ENCODE measurements at places on chromosomes 12 and 14.

GRCh38 chr14:22623047-22623446, 21.1 kb downstream of the OR6J1 start:
- DNase-seq: no peak

- peak; percentile 59 for DNase-seq
Observed at GRCh38 chr12:107530701-107531100, 154.9 kb upstream of the PWP1 start.

- DNase-seq: no peak
Observed at GRCh38 chr14:96725232-96725631, 72.0 kb upstream of the VRK1 start.

- DNase-seq: peak; percentile 46
Observed at GRCh38 chr12:47590771-47591360, 115.0 kb downstream of the RPAP3 start.

- DNase-seq: peak; percentile 57
Observed at GRCh38 chr12:124440841-124441381, 126.5 kb downstream of the NCOR2 start.

GRCh38 chr14:103391048-103391447, 5.8 kb downstream of the MARK3 start:
- peak; percentile 61 for DNase-seq

GRCh38 chr12:100265732-100266584, 921 bp downstream of the DEPDC4 start:
- DNase-seq: peak; percentile 23

GRCh38 chr12:22334410-22335100, at the start of gene ST8SIA1:
ST8SIA1 (minus strand) TSS chr12:22334707; CDS start chr12:22334232, 475 bp downstream.
- peak; percentile 63 for DNase-seq

DNA sequence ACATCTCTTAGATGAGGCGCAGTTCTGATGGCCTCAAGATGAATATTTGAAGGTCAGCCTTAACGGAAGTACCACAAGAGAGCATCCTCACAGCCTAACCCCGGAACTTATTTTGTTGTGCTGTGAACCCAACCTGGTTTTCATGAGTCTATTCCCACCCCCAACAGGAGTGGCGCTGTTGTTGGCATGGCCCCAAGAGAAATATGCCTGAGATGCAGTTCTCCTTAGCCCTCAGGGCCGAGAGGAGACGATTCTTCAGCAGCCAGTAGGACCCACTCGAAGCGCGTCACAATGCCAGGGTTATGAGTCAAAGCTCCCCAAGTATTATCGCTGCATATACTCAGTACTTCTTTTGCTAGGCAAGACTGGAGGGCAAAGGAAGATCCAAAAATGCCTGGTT, 24.5 kb upstream of the BCL11B start:
- DNase-seq: no peak

DNA sequence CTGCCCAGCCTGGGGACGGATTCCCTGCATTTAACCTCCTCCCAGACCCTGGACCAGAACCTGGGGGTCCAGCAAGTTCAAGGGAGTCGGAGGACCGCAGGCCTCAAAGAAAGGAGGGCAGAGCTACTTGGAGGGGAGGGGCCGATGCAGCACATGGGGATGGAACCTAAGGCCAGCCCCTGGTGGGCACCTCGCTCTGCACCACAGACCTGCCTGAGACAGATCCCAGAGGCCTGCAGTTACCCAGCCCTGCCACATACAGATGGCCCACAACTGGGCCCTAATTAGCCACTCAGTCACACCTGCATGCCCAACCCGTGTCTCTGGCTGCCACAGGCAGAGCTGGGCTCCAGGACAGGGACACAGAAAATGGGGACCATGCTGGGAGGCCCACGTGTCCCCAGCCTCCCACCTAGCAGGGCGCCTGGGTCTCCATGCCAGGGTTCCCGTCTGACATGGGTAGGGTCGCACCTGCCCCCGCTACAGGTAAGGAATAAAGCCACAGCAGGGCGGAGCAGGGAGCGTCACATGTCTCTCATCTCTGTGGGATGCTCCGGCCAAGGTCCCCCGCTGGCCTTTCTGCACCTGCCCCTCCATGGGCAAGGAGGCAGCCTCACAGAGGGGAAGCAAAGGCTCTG, 16.7 kb downstream of the AKT1 start:
- no peak for DNase-seq

GRCh38 chr14:102798926-102799325, 21.7 kb downstream of the TRAF3 start:
- DNase-seq: no peak

GRCh38 chr12:5243014-5243413, 188.9 kb upstream of the NTF3 start:
- no peak for DNase-seq

- peak; percentile 80 for DNase-seq
Observed at GRCh38 chr12:130013771-130014484, 110.1 kb upstream of the TMEM132D start.

DNA sequence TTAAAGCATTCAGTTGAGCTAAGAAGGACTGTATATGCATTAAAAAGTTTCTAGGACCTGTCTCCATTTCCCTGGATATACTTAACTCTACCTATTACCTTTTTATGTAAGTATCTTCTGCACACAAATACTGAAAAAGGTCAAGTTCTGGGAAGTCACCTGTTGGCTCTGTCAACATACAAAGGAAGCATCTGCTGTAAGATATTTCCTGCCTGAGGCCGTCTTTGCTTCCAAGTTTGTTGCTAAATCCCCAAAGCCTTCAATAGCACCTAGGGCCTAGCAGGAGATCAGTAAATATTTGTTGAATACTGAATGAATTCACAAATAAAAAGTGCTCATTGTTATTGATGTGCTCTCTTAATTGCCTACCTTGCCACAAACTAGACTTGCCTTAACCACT, 188.4 kb downstream of the DUSP6 start:
- DNase-seq: no peak

DNA sequence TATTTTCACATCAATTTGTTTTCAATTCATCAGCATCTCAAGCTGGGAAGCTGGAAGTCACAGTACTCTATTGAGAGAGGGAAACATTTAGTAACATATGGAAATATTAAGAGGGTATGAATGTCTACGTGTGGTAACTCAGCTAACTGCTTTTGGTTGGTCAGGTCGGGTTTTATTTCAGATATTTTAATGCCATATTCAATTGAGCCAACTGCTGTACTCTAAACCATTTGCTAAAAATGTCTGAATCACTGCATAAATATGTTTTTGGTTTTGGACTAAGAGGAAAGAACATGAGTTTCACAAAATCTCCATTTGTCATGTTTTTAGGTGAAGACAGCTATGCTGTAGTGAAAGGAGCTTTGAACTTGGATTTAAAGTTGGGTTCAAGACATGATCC, 18.9 kb upstream of the PPFIBP1 start:
- DNase-seq: peak; percentile 74

- peak; percentile 72 for DNase-seq
Observed at GRCh38 chr12:27922531-27923139, 49.9 kb downstream of the PTHLH start.

DNA sequence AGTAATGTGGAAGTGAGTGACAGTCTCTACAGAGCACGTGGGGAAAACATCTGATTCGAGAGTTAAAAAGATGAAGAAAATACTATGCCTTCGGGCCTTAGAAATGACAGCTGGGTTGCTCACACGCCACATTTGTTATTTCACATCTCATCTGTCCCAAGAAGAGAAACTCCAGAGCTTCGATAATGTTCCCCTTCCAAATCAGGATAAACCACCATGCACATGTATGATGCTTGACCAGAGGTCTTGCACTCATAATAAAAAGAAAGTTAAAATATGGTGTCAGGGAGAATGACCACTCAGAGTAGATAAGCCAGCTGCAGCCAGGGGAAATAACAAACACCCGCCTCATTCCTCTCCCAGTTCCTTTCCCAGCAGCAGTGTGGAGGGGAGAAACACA, 34.6 kb downstream of the NIN start:
- no peak for DNase-seq

DNA sequence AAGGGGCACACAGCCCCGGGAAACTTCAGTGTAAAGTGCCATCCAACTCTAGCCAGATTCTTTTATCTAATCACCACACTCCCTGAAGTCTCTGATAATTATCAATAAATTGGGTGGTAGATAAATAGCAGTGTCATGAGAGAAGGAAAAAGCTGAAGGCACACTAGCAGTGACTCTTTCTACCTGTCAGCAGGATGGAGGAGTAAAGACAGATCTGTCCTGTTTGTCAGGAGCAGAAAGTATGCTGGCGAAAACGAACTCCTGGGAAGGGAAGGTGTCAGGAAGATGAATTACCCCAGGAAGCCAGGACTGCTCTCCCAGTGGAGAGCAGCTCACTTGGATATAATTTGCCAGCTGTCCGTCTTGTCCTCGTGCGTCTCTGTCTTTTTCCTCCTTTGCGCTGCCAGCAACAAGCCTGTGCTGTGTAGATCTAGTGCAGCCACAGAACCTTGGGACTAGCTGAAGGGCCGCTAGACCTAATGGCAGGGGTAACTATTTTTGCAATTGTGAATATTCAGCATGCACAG, 981.9 kb downstream of the DIO2 start:
- no peak for DNase-seq

DNA sequence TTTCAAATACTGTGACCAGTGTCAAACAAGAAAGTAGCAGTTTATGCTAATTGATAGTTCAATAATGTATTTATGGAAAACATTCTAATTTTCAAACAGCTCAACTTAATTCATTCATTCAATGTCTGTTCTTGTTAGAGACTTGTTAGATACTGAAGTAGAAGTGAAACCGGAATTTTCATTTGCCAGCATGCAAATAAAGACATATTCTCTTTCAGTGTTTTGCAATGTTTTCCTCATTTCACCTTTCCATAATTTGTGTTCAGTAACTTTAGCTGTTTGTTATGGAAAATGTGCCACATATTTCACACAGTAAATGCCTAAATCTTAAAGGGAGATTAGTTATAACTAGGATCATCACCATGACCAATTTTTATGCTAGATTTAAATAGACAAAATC, 21.2 kb downstream of the TAS2R50 start:
- DNase-seq: no peak

DNA sequence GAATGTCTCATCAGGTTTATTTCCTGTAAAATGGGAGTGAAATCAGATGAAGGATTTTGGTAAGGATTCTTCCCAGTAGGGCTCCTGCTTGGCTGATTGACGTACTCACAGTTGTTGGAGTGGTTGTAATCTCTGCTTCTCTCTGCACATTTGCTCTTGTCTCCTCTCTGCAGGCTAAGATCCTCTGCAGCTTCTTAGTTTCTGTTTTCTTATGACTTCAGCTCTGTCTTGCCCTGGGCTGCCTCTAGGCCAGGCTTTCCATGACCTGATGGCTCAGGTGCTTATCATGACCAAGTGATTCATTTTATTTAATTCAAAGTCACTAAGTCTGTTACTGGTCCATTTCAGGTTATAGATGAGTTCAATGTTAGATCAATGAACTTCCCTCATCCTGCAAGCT, 394.5 kb upstream of the DDHD1 start:
- DNase-seq: no peak

DNA sequence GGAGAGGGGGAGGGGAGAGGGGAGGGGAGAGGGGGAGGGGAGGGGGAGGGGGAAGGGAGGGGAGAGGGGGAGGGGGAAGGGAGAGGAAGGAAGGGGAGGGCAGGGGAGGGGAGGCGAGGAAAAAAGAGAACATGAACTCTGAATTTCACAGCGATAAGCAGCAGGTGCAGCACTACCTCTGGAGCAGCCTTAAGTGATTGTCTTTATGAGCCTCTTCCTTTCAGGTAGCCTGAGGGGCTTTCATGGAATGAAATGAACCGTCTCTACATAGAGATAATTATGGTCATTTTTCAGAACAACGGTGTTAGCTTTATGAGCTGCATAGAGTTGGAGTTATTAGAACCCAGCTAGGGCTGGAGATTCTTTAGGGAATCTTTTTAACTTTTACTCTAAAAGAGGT, 18.1 kb upstream of the PTCSC3 start:
- DNase-seq: no peak

- no peak for DNase-seq
Observed at GRCh38 chr12:124213666-124214347, 81.1 kb upstream of the RFLNA start.

- no peak for DNase-seq
Observed at GRCh38 chr14:51298895-51299294, 58.8 kb downstream of the TMX1 start.

DNA sequence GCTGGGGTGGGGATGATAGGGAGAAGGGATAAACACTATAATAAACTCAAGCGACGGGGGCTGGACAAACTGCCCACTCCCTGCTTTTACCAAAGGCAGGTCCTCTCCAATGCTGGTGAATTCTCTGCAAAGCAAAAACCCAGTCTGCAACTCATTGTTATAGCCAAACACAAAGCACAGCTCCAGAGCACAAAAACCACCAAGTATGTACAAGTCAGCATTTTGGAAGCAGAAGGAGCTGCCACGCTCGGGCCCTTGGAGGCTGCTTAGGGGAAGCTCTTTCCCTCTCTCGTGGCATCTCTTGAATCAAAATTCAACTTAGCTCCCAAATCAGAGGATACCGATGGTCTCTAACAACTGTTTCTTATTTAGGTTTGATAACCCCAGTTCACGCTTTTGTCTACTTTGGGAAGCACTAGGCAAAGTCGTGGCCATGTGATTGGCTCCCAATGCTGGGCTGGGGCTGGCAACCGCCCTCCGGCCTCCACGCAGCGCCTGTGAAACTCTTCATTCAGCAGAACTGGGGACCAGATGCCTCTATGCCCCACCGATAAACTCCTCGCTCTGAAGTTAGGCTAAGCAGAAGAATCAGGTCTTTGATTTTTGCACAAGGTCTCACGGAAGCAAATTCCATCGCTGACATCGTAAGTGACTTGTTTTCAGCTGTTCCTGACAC, 158.5 kb upstream of the FOXN3 start:
- DNase-seq: no peak

DNA sequence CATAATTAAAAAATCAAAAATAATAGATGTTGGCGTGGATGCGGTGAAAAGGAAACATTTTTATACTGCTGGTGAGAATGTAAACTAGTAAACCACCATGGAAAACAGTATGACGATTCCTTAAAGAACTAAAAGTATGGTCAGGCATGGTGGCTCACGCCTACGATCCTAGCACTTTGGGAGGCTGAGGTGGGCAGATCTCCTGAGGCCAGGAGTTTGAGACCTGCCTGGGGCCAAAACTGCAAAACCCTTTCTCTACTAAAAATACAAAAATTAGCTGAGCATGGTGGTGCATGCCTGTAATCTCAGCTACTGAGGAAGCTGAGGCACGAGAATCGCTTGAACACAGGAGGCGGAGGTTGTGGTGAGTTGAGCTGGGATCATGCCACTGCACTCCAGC, 195.7 kb upstream of the BMP4 start:
- DNase-seq: no peak

- DNase-seq: no peak
Observed at GRCh38 chr12:47746523-47746922, 12.2 kb downstream of the RAPGEF3 start.
